ENCODE measurements at places on chromosomes 7 and 10. TPM values are rescaled to one million over a fixed set of nuclear protein-coding genes. Genes with fewer than 3 reads are reported as not detected.

Gene TMEM139
- total RNA-seq = 1.3 TPM

Gene SPDYE2B
- not detected for total RNA-seq

Gene SLC26A5
- total RNA-seq = not detected

Gene CAV2
- total RNA-seq = 171 TPM

Gene ICA1
- total RNA-seq = 1.0 TPM

Gene INA
- total RNA-seq = 29.7 TPM

Gene ASNS
- total RNA-seq = 60.8 TPM

Gene PHKG1
- 0.52 TPM for total RNA-seq

Gene LRIT1
- not detected for total RNA-seq

Gene PROSER2
- 26.6 TPM for total RNA-seq

Gene TMEM273
- not detected for total RNA-seq

Gene ATRNL1
- 0.20 TPM for total RNA-seq

Gene LRGUK
- 0.29 TPM for total RNA-seq

Data from A549 treated with ZK216348 at 1 μM for 4 hours (cell line).